Right renal cortex interstitium (tissue), 3 donors: ENCODE measurements at places on chromosomes 12 and 14.

- DNase-seq, result no peak
These were observed 181.4 kb upstream of the BMP4 start for GRCh38 chr14:54138024-54138353.

GRCh38 chr12:39502726-39503125 lies 59.8 kb upstream of the KIF21A start:
- no peak for DNase-seq

DNA sequence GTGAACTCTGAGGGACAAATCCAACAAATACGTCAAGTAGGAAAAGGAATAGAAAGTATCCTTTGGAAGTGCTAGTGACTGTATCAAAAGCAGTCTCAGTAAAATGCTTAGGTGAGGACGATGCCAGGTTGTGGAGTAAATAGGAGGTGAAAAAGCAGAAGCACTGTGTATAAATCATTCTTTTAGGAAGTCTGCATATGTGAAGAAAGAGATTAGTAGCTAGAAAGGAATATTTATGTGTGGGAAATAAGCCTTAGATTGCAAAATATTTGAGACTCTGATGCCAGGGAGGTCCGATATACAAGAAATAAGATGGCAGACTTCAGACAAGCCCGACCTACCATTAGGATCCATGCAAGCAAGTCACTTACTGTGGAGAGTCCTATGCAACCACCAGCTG lies 7.9 kb downstream of the CEP128 start:
- DNase-seq, result no peak

- no peak for DNase-seq
These were observed 483.6 kb upstream of the RGS6 start for GRCh38 chr14:71448431-71449315.

GRCh38 chr14:61470261-61470960 lies 149.0 kb downstream of the PRKCH start:
- no peak for DNase-seq

GRCh38 chr12:132461526-132461925 lies 28.4 kb upstream of the FBRSL1 start:
- no peak for DNase-seq
